Sigmoid colon (tissue), 7 donors: ENCODE measurements at places on chromosomes 16 and 17. TPM values are rescaled to one million over a fixed set of nuclear protein-coding genes. Genes with fewer than 3 reads are reported as not detected.
A peak's percentile ranks its signal among the peaks of the same experiment; 100 is the strongest.

The SEZ6L2 gene
- polyA plus RNA-seq, result 0.60 TPM

The ABCC12 gene
- polyA plus RNA-seq, result not detected

- no peak overlapping the region for H3K4me3 ChIP-seq
- no peak overlapping the region for H3K27ac ChIP-seq
- no peaks in the 10 kb centered on the region for H3K36me3 ChIP-seq
- H3K27me3 ChIP-seq, result peaks cover 13% of the 10 kb centered on the region
These were observed 43.2 kb upstream of the GNG13 start for GRCh38 chr16:843771-844170.

GRCh38 chr17:58520843-58521430 lies 6.5 kb upstream of the MTMR4 start:
- H3K27me3 ChIP-seq, result no peaks in the 10 kb centered on the region
- H3K27ac ChIP-seq, result no peak overlapping the region
- H3K36me3 ChIP-seq, result no peaks in the 10 kb centered on the region
- peaks cover 22% of the 10 kb centered on the region for H3K4me1 ChIP-seq
- no peak overlapping the region for H3K4me3 ChIP-seq
- DNase-seq, result no peak

The VASN gene
- polyA plus RNA-seq, result 0.46 TPM

The SOX8 gene
- 2.5 TPM for polyA plus RNA-seq

DNA sequence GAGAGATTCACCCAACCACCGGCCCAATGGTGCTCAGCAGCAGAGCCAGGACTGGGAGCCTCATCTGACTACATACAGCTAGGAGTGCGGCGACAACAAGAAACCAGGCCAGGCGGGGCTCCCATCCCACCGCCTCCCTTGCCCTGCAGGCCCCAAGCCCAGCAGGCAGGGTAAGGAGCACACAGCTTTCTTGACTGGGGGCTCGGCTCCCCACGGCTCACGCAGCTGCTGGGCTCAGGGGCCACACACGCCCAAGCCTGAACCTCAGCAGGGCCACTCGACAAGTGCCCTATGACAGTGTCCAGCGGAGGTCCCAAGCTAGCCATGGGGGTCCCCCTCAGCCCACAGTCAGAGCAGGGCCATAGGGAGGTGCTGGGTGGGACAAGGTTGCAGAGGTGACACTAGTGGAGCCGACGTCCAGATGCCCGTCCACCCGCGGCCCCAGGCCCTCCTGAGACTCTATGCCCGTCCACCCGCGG lies 13.7 kb downstream of the PIEZO1 start:
- H3K4me3 ChIP-seq, result peak overlapping the region; percentile 37
- H3K27me3 ChIP-seq, result no peaks in the 10 kb centered on the region
- DNase-seq, result no peak
- H3K36me3 ChIP-seq, result no peaks in the 10 kb centered on the region
- H3K4me1 ChIP-seq, result peaks cover 100% of the 10 kb centered on the region

DNA sequence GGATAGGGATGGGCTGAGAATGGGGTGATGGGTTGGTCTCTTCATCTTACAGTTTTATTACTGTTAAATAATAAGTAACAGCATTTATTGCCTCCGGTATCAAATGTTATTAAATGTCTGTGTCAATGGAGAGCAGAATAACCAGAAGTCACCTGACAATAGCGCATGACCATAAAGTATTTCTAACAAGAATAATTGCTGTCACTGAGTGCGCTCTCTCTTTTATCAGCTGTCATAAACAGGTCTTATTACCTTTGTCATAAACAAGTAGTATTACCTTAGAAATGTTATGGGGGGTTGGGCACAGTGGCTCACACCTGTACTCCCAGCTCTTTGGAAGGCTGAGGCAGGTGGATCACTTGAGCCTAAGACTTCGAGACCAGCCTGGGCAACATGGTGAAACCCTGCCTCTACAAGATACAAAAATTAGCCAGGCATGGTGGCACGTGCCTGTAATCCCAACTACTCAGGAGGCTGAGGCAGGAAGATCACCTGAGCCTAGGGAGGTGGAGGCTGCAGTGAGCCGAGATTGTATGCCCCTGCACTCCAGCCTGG lies 120.6 kb downstream of the MAP2K6 start:
- no peak for DNase-seq
- no peak overlapping the region for H3K27ac ChIP-seq
- no peaks in the 10 kb centered on the region for H3K4me1 ChIP-seq

DNA sequence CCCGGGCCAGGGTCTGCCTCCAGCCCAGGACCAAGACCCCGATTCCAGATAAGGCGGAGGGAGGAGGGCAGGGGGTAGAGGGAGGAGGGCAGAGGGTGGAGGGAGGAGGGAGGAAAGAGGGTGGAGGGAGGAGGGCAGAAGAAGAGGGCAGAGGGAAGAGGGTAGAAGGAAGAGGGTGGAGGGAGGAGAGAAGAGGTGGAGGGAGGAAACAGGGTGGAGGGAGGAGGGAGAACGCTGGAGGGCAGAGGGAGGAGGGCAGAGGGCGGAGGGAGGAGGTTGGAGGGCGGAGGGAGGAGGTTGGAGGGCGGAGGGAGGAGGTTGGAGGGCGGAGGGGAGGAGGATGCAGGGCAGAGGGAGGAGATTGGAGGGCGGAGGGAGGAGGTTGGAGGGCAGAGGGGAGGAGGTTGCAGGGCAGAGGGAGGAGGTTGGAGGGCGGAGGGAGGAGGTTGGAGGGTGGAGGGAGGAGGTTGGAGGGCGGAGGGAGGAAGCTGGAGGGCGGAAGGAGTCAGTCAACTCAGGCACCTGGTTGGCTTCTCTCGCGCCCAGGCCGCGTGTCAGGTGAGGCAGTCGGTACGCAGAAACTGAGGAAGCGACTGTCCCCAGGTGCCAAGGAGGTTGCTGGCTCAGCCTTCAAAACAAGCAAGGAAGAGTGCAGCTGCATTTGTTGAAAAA lies 65.2 kb downstream of the KLHDC4 start:
- no peak overlapping the region for H3K27ac ChIP-seq
- H3K36me3 ChIP-seq, result no peaks in the 10 kb centered on the region
- H3K4me1 ChIP-seq, result no peaks in the 10 kb centered on the region
- no peak for DNase-seq
- no peaks in the 10 kb centered on the region for H3K27me3 ChIP-seq

The GALK1 gene
- 14.3 TPM for polyA plus RNA-seq

The EFNB3 gene
- polyA plus RNA-seq, result 1.0 TPM

The NPIPA2 gene
- polyA plus RNA-seq, result not detected

The LRRC75A gene
- 37.2 TPM for polyA plus RNA-seq

DNA sequence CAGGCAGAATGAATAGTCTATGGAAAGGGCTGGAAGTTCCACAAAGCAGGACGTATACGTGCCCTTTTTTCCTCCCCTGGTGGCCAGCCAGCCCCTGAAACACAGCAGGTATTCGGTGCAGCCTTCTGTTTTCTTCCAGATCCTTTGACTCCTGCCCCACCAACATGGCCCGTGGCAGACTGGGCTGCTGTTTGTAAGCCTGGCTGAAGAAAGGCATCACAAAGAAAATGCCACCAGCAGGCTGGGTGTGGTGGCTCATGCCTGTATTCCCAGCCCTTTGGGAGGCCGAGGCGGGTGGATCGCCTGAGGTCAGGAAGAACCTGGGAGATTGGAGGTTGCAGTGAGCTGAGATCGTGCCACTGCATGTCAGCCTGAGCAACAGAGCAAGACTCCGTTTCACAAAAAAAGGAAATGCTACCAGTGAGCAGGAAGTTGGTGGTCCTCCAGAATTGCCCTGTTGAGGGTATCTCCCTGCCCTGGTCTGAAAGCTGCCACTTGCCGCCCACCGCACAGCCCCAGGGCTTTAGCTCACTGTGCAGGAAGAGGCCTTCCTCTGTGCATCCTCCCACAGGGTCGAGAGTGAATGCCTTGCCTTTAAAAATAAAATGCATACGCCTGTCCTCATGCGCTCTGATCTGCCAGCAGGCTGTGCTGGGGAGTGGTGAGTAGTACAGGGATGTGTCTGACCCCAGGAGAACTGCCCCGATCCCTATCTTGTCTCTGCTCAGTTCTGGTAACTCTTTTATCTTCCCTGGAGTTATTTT lies 587.7 kb downstream of the MAF start:
- H3K4me1 ChIP-seq, result no peaks in the 10 kb centered on the region
- H3K27me3 ChIP-seq, result no peaks in the 10 kb centered on the region
- H3K36me3 ChIP-seq, result no peaks in the 10 kb centered on the region
- no peak for DNase-seq
- no peak overlapping the region for H3K27ac ChIP-seq

- no peak overlapping the region for H3K27ac ChIP-seq
- no peak overlapping the region for H3K4me3 ChIP-seq
- DNase-seq, result no peak
- H3K4me1 ChIP-seq, result no peaks in the 10 kb centered on the region
- no peaks in the 10 kb centered on the region for H3K36me3 ChIP-seq
These were observed 157.1 kb upstream of the WSCD1 start for GRCh38 chr17:5913032-5913531.

The SLC52A1 gene
- 0.23 TPM for polyA plus RNA-seq
